ENCODE measurements at places on chromosomes 7 and 10. TPM values are rescaled to one million over a fixed set of nuclear protein-coding genes. Genes with fewer than 3 reads are reported as not detected.

- no peak for DNase-seq
Measured at GRCh38 chr10:70444744-70445143, 3.3 kb upstream of the NODAL start.

DNA sequence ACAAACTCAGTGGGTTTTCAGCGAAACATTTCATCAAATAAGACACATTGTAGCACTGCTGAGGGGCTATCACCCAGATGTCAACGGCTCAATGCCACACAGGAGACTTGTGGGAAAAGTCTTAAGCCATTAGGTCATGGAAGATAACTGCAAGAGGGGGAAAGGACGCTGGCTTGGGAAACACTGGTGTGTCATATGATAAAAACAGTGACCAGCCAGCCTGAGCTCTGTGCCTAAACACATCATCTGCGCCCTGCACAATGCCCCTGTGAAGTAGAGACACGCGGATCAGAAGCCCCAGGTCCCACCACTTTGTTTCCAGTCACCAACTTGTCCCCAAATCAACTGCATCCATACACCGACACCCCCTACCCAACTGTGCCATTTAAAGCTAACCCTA is 116.7 kb downstream of the TNS3 start:
- no peak for DNase-seq

GRCh38 chr10:44234483-44234875 is 150.4 kb downstream of the CXCL12 start:
- no peak for DNase-seq

DNA sequence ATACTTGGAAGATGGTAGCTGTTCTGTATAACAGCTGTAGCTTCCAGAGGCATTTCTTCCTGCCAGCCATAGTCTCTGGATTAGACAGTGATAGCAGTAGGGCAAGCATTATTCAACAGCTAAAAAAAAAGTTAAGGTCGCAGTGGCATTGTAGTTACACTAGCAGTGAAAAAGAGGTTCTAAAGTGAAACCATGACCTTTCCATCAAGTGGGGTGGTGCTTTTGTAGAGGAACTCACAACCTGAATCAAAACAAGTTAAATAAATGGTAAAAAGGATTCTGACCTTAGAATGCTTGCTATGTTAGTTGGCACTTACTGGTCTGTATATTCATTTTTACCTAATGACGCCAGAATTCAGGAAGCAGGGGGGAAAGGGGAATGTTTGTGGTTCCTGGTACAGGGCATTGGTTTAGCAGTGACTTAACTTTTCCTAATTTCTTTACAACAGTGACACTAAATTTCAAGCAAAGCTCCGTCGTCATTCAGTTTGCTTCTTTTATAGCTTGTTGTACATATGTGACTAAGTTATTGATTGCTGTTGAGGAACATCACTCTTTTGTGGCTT is 55.0 kb downstream of the GBF1 start:
- no peak for DNase-seq

CALHM3 gene
- not detected for total RNA-seq

LIPM gene
- not detected for total RNA-seq

ZDHHC16 gene
- 31.3 TPM for total RNA-seq

Data from uterus (tissue), 4 donors.